ENCODE measurements at places on chromosomes 7 and 10. TPM values are rescaled to one million over a fixed set of nuclear protein-coding genes. Genes with fewer than 3 reads are reported as not detected.

KEL gene
- 0.13 TPM for total RNA-seq

FAM221A gene
- total RNA-seq: 3.3 TPM

HOXA6 gene
- 11.1 TPM for total RNA-seq

FEZF1 gene
- not detected for total RNA-seq

ETV1 gene
- 15.6 TPM for total RNA-seq

HMX3 gene
- total RNA-seq: not detected

HTR5A gene
- not detected for total RNA-seq

AQP1 gene
- 10.3 TPM for total RNA-seq

SFMBT2 gene
- 5.2 TPM for total RNA-seq

HOXA11 gene
- total RNA-seq: 24.2 TPM

KIAA1549 gene
- total RNA-seq: 5.4 TPM

AGFG2 gene
- 11.8 TPM for total RNA-seq

SH2D4B gene
- not detected for total RNA-seq

VWDE gene
- 0.38 TPM for total RNA-seq

PARD3 gene
- total RNA-seq: 44.6 TPM

DOCK1 gene
- 38.3 TPM for total RNA-seq

ANXA11 gene
- total RNA-seq: 204 TPM

CRHR2 gene
- not detected for total RNA-seq

RNLS gene
- 17.2 TPM for total RNA-seq

GARIN1A gene
- 0.13 TPM for total RNA-seq

FAM131B gene
- 0.33 TPM for total RNA-seq

CCL24 gene
- not detected for total RNA-seq

HOXA2 gene
- total RNA-seq: 2.4 TPM

ZNF398 gene
- 10.8 TPM for total RNA-seq

ECHDC3 gene
- total RNA-seq: 22.2 TPM

PRR15 gene
- total RNA-seq: 11.7 TPM

TLX1 gene
- not detected for total RNA-seq

Data from mesangial cell (primary cell).